ENCODE measurements at places on chromosomes 7 and 10. TPM values are rescaled to one million over a fixed set of nuclear protein-coding genes. Genes with fewer than 3 reads are reported as not detected.

KLF14 gene
- total RNA-seq, result not detected

VWC2 gene
- 0.04 TPM for total RNA-seq

HOXA2 gene
- 3.2 TPM for total RNA-seq

SSMEM1 gene
- not detected for total RNA-seq

RARRES2 gene
- total RNA-seq, result 12.8 TPM

All from suprapubic skin (tissue), 4 donors.